Colonic mucosa (tissue), 4 donors: ENCODE measurements at places on chromosomes 2 and 18. TPM values are rescaled to one million over a fixed set of nuclear protein-coding genes. Genes with fewer than 3 reads are reported as not detected.

DNA sequence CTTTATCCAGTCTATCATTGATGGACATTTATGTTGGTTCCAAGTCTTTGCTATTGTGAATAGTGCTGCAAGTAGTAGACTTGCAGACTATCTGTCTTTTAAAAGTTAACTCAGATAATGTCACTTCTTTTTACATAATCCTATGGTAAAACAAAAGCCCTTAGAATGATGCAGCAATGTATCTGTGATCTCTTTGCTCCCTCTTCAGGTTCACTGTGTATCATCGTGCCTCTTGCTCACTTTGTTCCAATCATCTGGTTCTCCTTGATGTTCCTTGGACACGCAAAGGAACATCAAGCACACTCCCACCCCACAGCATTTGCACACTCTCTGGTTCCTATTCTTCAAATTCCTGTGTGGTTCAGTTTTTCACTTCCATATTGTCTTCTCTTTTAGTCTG is 472.5 kb upstream of the ZNF804A start:
- H3K36me3 ChIP-seq, result no peaks in the 10 kb centered on the region
- H3K27ac ChIP-seq, result no peak overlapping the region
- H3K4me1 ChIP-seq, result no peaks in the 10 kb centered on the region

DNA sequence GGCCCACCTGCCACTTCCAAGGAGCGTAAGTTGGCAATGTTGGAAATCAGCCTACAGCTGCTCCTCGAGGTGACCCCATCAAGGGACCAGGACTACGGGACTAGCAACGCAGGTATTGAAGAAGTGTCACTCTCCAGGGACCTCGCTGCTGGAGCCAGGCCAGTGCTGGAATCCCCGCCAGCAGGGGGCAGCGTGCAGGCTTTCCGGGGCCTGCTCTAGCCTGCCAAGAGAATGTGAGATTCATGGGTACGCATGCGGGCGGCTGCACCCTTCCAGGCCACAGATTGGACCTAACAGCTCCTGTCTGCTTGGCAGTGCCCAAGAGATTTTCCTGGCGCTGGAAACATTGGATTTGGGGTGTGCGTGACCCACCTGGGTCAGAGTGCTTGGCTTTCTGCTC is 182.8 kb upstream of the RAB12 start:
- H3K4me1 ChIP-seq, result no peaks in the 10 kb centered on the region
- no peaks in the 10 kb centered on the region for H3K27me3 ChIP-seq
- no peak overlapping the region for H3K27ac ChIP-seq

- peak overlapping the region; percentile 71 for H3K27ac ChIP-seq
- H3K4me3 ChIP-seq, result no peak overlapping the region
- H3K4me1 ChIP-seq, result peaks cover 37% of the 10 kb centered on the region
- DNase-seq, result no peak
- no peaks in the 10 kb centered on the region for H3K27me3 ChIP-seq
Measured at GRCh38 chr18:12011199-12011956, 30.1 kb downstream of the IMPA2 start.

GRCh38 chr2:12897181-12897580 is 180.4 kb downstream of the TRIB2 start:
- no peak overlapping the region for H3K27ac ChIP-seq
- H3K4me1 ChIP-seq, result no peaks in the 10 kb centered on the region
- no peak overlapping the region for H3K4me3 ChIP-seq
- H3K36me3 ChIP-seq, result no peaks in the 10 kb centered on the region

GRCh38 chr18:70840649-70841048 is 551.8 kb downstream of the SOCS6 start:
- H3K36me3 ChIP-seq, result no peaks in the 10 kb centered on the region
- H3K4me3 ChIP-seq, result no peak overlapping the region
- DNase-seq, result no peak
- H3K4me1 ChIP-seq, result no peaks in the 10 kb centered on the region

GRCh38 chr2:170235860-170236679 is 58.1 kb downstream of the MYO3B start:
- H3K36me3 ChIP-seq, result no peaks in the 10 kb centered on the region
- no peaks in the 10 kb centered on the region for H3K27me3 ChIP-seq
- no peak overlapping the region for H3K4me3 ChIP-seq

The SERPINB11 gene
- total RNA-seq, result not detected

The CXCR4 gene
- total RNA-seq, result 3.6 TPM

GRCh38 chr2:47727956-47728355 is 55.0 kb upstream of the MSH6 start:
- no peak overlapping the region for H3K27ac ChIP-seq
- H3K4me1 ChIP-seq, result no peaks in the 10 kb centered on the region
- no peak overlapping the region for H3K4me3 ChIP-seq
- H3K36me3 ChIP-seq, result no peaks in the 10 kb centered on the region
- DNase-seq, result no peak
- no peaks in the 10 kb centered on the region for H3K27me3 ChIP-seq

The ASPRV1 gene
- total RNA-seq, result 0.82 TPM

The INHBB gene
- total RNA-seq, result 3.1 TPM

- DNase-seq, result no peak
- H3K4me3 ChIP-seq, result no peak overlapping the region
- no peak overlapping the region for H3K27ac ChIP-seq
- H3K4me1 ChIP-seq, result no peaks in the 10 kb centered on the region
- no peaks in the 10 kb centered on the region for H3K27me3 ChIP-seq
Measured at GRCh38 chr2:20457661-20458630, 11.1 kb downstream of the RHOB start.

GRCh38 chr18:59570796-59571195 is 126.4 kb downstream of the CCBE1 start:
- no peaks in the 10 kb centered on the region for H3K36me3 ChIP-seq
- H3K4me3 ChIP-seq, result no peak overlapping the region
- no peaks in the 10 kb centered on the region for H3K4me1 ChIP-seq
- H3K27me3 ChIP-seq, result no peaks in the 10 kb centered on the region
- DNase-seq, result no peak
- no peak overlapping the region for H3K27ac ChIP-seq

DNA sequence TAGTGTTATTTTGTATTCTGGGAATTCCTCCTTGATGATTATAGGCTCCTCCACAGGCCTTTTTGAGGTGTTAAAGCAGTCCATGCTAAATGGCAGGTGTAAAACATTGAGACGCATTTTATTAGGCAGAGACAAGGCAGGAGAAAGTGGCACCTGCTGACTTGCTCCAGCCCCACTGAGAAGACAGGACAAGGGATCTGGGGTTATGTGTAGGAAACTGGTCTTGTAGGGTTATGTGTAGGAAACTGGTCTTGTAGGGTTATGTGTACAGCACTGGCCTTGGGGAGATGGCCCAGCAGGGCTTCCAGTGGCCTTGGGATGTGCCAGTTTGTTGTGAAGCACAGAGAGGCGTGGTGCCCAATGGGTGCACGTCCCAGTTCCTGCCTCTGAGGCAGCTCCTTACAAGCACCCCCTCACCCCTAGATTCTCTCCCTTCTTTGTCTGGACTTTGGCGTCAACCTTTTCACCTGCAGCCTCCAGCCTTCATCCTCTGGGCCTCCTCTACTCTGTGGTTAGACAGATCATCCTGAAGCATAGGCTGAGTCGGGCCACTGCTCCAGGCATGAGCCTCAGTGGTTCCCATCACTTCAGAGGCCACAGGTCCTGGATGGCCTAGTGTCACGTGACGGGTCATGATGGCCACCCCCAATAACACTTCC is 921 bp upstream of the FABP1 start:
- peaks cover 11% of the 10 kb centered on the region for H3K4me1 ChIP-seq
- H3K4me3 ChIP-seq, result no peak overlapping the region
- H3K27ac ChIP-seq, result peak overlapping the region; percentile 67
- H3K27me3 ChIP-seq, result no peaks in the 10 kb centered on the region
- DNase-seq, result no peak

The CTAGE1 gene
- not detected for total RNA-seq

- DNase-seq, result no peak
- H3K27ac ChIP-seq, result no peak overlapping the region
- no peaks in the 10 kb centered on the region for H3K36me3 ChIP-seq
- no peak overlapping the region for H3K4me3 ChIP-seq
- H3K27me3 ChIP-seq, result no peaks in the 10 kb centered on the region
Measured at GRCh38 chr2:167732326-167732725, 515.1 kb downstream of the STK39 start.

The SPC25 gene
- total RNA-seq, result 5.2 TPM

- peak; percentile 86 for DNase-seq
- H3K36me3 ChIP-seq, result no peaks in the 10 kb centered on the region
- no peak overlapping the region for H3K27ac ChIP-seq
- H3K4me3 ChIP-seq, result no peak overlapping the region
Measured at GRCh38 chr2:96174251-96175144, 29.3 kb upstream of the DUSP2 start.
